Fibroblast of the conjunctiva (primary cell): ENCODE measurements at places on chromosomes 7 and 10.

- DNase-seq = no peak
These were observed 72.4 kb upstream of the KDM7A start for GRCh38 chr7:140249036-140249806.

DNA sequence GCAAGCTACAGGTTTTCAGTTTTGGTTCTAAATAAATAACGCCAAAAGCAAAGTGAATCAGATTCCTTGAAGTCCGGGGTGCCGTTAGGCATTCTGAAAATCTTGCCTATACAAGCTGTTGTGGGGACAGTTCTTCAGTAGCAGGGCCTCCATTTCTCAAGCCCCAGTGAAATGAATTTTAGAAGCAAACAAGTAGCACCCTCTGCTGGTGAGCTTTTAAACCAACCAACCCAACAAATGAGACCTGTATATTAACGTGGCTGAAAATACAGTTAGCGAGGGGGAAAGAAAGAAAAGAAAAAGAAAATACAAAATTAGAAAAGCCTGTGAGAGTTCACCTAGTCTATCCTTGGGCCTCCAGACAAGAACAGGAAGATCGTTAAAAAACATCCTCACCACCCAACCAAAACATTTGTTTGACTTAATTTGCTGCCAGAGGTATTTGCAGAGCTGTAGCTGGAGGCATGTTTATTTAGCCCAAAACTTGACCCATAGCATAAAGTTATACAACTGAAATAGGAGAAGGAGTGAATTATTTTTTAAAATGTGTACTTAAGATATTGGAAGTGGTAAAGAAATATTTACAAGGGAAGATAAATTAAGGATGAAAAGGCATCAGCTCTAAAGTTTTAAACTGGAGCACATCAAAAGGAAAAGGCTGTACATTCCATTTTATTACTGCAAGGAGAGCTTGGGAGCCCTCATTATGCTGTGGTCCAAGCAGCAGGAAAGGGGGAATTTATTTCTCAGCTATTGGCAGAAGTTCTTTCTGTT lies 98.9 kb downstream of the DYNC1I1 start:
- peak; percentile 13 for DNase-seq

GRCh38 chr7:48108959-48109847 lies 20.1 kb downstream of the UPP1 start:
- no peak for DNase-seq

GRCh38 chr10:15361131-15361530 lies 10.0 kb downstream of the FAM171A1 start:
- no peak for DNase-seq

- DNase-seq = no peak
These were observed 381.2 kb upstream of the MBL2 start for GRCh38 chr10:53153831-53154230.

- DNase-seq = no peak
These were observed 1361.3 kb upstream of the CELF2 start for GRCh38 chr10:9656386-9656785.

GRCh38 chr7:94394437-94395140 lies at the start of gene COL1A2:
Gene COL1A2 (plus strand): TSS chr7:94394895. CDS start chr7:94395032, 137 bp downstream.
- DNase-seq = peak; percentile 98

- no peak for DNase-seq
These were observed 282.1 kb downstream of the ARHGAP12 start for GRCh38 chr10:31646519-31646918.
